GM03348 (cell line): ENCODE measurements at places on chromosomes 5 and 9.
A peak's percentile ranks its signal among the peaks of the same experiment; 100 is the strongest.

DNA sequence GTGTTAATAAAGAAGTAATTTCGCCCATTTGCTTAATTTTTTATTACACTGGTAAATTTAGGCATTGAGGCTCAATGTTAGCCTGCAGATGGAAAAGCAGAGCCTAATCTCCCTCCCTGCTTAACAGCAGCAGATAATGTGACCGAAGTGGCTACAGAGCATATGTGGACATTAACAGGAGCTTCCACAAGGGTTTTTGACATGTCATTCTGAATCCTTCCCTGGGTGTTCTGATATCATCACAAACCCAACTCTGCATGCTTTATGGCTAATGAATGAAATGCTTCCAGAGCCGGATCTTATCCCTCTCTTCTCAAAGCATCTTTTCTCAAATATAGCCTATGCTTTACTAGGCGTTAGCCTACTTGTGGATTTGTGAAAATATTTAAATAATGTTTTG is 208.6 kb downstream of the CAAP1 start:
- DNase-seq: no peak

DNA sequence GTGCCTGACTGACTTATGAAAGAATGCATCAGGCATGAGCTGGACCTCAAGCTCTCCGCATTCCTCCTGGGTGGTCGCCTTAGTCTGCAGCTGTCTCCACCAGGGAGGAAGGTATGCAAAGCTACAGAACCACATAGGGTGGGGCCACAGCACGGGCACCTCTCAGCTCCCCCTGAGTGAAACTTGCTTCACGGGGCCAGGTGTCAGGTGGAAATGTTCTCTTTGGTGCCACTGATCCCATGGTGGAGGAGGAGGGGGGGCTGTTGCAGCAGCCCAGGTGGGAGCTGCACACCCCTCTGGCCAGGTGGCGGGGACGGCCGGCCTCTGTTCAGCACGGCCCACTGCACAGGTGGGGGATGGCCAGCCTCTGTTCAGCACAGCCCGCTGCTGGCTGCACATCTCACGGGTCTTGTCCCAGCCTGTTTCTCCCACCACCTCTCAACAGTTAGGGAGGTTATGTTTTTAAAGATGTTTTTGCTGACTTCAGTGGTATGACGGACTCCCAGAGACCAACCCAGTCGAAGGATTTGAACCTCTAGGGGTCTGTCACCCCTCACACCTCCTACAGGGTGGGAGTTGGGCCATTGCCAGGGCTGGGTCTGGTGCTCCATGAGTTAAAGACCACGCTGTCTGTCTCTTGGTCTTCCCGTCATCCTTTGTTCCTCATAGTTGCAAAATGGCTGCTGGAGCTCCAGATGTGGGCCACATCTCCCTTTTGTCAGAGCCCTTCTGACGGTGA is 34.3 kb downstream of the MRPL36 start:
- no peak for DNase-seq

- DNase-seq: no peak
Measured at GRCh38 chr9:371349-371748, 156.7 kb downstream of the DOCK8 start.

GRCh38 chr5:1795931-1796330 is 3.7 kb downstream of the MRPL36 start:
- DNase-seq: no peak

DNA sequence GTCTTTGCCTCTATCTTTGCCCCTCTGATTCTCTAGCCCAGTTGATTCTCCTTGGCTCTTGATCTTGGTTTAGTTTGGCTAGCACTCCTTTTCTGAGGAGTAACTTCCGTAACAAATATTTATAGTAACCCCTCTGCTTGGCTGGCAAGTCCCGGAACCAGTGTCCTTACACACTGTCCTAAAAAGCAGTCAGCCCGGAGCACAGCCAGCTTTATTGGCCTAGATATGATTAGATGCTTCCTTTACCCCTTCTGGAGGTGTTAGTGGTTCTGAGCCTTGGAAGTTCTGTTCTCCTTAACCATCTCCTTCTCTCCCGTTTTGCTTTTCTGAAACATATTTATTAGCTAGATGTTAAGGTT is 17.0 kb upstream of the MSMP start:
- no peak for DNase-seq

GRCh38 chr5:91499943-91500531 is 116.9 kb upstream of the ARRDC3 start:
- DNase-seq: peak; percentile 59

DNA sequence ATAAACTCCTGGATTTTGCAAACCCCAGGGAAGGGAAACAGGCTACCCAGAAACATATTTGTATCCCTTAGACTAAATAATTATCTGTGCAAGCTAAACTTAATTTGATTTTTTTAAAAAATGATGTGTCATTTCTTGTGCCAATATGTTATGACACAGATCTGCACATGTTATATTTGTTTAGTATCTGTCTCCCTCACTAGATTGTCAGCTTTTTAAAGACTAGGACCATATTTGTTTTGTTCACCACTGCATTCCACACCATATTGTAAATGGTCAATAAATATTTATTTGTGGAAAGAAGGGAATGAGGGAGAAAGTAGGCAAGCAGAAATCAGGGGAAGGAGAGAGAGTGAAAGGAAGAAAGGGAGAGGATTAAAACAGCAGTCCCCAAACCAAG is 143.3 kb upstream of the TNPO1 start:
- no peak for DNase-seq

GRCh38 chr5:126808521-126808988 is 31.6 kb downstream of the LMNB1 start:
- DNase-seq: peak; percentile 62

DNA sequence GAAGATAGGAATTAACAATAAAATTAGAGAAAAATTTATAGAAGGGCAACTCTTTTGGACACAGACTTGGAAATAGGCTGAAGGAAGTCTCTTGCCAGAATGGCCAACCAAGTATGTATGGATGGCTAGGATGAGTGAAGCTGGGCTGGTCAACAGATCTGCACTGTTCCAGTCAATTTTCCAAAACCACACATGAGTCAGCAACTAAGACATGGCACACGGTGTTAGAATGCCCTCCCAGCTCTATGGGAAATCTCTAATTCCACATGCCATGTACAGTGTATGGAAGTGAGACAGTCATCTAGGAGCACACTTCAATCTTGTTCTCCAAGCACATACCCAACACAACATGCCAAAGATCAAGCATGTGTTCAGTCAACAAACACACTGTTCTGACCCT is 129.6 kb downstream of the GLIS3 start:
- no peak for DNase-seq

GRCh38 chr9:124960409-124960752 is 19.5 kb upstream of the GOLGA1 start:
- no peak for DNase-seq

DNA sequence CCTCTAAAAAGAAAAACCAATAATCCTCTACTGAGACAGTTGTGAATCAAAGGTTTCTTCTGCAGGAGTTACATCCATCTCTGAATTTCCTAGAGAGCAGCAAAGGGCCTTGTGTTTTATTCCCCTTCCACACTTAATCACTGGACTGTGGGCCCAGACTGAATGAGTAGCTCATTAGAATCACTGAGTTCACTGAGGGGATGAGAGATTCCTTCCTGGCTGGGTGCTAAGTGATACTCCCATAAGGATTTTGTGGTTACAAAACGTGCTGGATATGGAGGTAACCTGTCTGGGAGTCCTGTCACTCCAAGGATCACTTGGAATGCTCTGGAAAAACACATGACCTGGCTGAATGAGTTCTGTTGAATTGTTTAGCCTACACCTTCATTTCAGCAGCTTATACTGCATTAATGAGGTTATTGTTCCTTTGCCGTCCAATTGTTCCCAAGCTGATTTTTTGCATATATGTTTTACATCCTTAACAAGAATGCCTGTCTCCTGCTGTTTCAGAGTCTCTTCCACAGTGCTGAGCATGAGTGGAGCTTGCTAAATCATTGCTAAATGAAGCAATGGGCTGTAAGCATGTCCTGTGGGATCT is 82.9 kb downstream of the MEF2C start:
- DNase-seq: no peak

- DNase-seq: no peak
Measured at GRCh38 chr5:78761840-78762239, 113.3 kb upstream of the LHFPL2 start.

DNA sequence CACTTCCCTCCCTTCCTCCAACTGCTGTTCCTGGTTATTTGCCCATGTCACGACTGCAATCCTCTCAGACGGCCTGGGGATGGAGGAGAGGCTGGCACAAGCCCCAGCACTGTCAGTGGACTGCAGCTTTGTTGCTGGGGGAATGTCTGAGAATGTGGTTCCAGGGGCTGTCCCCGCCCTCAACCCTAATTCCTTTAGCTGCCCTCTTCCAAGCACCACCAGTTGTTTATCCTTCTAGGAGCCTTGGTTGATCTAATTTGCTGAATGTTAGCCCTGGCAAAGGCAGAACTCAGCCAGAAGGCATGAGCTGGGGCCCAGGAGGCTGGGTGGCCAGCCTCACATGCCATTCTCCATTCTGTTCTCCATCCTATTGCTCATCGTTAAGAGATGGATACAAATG is 51.6 kb downstream of the ADAM19 start:
- no peak for DNase-seq

DNA sequence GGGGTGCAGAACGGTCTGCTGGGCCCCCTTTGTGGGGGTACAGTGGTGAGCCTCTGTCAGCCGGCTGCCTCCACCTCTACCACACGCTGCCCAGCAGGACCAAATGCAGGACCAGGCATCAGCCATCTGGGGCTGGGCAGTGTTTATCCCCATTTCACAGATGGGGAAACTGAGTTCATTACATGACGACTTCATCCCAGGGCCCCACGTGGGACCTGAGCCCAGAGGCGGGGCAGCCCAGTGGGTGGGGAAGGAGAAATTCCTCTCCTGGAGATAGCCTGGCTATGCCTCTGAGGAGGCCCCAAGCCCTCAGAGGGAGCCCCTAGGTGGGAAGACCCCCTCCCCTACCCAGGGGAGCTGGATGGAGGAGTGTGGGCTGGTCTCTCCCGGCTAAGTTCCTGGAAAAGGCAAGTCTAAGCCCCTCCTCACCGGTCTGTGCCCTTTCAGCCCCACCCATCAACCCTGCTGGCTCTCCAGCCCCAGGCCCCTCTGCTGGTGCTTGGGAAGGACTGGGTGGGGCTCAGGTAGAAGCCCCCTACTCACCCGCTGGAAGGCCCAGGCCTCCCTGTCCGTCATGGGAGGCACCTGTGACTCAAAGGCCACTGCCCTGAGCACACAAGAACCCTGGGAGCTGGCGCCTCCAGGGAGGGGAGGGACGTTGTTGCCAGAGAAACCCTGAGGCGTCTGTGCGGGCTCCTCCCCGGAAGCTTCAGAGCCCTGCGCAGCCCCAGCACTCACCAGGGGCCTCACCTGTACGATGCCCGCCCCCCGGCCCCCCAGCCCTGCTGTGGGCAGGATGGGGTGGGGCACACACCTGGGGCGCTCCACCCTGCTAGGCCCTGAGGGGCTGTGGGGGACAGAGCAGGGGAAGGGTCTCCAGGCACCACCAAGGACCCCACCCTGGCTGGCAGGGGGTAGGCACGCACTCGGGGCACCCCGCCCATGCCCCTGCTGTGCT is 7.4 kb upstream of the CCDC187 start:
- no peak for DNase-seq

GRCh38 chr9:83379045-83379444 is 159.2 kb downstream of the FRMD3 start:
- no peak for DNase-seq

GRCh38 chr5:169431386-169431785 is 130.4 kb upstream of the SLIT3 start:
- DNase-seq: no peak

GRCh38 chr9:17735859-17736258 is 157.0 kb downstream of the SH3GL2 start:
- DNase-seq: no peak

- no peak for DNase-seq
Measured at GRCh38 chr9:33404788-33405362, 2.5 kb upstream of the AQP7 start.

- DNase-seq: no peak
Measured at GRCh38 chr5:74290634-74291241, 349.8 kb downstream of the ENC1 start.

GRCh38 chr5:91433861-91434260 is 50.7 kb upstream of the ARRDC3 start:
- DNase-seq: no peak

DNA sequence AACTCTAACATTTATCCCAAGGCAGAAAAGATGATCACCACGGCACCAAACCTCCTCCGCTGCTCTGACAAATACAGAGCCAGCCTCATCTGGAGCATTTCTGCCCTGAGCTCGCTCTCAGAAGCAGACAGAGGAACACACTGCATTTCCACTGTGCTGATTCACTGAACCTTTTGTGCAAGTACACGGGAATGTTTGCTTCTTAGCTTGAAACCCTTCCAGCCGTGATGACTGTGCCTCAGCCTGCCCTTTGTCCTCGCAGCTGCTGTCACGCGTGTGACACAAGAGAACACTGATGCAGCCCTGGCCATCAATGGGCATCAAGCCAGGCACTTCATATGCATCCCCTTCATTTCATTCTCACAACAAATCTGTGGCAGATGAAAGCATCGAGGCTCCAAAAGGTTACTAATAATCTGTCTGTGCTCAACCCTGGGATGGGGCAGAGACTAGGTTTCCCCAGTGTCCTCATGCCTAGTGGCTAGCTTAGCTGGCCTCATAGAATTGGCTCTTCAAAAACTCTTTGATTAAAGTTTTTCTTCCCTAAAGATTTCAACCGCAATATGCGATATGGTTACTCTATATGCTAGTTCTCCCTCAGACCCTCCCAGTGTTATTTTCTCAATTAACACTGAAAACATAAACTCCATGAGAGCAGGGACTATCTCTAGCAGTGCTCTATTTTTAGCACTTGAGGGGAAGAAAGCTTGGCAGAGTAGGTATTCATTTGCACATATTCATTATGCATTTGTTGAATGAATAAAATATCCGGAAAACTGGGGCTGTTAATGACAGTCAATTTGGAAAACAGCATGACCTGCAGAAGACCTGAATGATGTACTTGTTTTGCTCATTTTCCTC is 7.3 kb downstream of the CDC14B start:
- peak; percentile 79 for DNase-seq

GRCh38 chr9:75150512-75150911 is 62.2 kb downstream of the OSTF1 start:
- DNase-seq: no peak

DNA sequence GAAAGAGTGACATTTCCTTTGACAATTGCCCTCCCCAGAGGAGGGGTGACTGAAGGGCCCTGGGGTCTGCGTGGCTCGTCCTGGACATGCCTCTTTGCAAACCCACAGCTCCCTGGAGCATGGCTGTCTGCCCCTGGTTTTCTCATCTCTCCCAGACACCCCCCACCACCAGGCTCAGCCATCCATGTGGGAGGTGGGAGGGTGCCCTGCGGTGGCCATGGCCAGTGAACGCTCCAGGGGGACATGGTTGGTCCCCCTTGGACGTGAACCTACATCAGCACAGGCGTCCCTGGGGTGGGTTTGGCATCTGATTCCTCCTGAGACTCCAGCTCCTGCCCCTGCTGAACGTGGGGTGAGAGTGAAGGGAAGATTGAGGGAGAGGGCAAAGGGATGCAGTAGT is 67.7 kb upstream of the LMX1B start:
- DNase-seq: no peak

DNA sequence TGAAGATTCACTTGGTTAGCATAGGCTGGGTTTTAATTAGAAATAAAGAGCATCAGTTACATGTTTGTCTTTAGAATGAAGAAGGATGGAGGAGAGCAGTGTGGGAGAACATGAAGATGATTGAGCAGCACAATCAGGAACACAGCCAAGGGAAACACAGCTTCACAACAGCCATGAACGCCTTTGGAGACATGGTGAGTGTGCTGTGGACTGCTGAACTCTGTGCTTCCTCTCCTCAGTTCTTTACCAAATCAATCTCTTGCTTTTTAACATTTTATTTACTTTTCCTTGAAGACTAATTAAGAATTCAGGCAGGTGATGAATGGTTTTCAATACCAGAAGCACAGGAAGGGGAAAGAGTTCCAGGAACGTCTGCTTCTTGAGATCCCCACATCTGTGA is 38.2 kb upstream of the SPATA31E1 start:
- no peak for DNase-seq
